ENCODE measurements at places on chromosomes 6 and 20. TPM values are rescaled to one million over a fixed set of nuclear protein-coding genes. Genes with fewer than 3 reads are reported as not detected.

DNA sequence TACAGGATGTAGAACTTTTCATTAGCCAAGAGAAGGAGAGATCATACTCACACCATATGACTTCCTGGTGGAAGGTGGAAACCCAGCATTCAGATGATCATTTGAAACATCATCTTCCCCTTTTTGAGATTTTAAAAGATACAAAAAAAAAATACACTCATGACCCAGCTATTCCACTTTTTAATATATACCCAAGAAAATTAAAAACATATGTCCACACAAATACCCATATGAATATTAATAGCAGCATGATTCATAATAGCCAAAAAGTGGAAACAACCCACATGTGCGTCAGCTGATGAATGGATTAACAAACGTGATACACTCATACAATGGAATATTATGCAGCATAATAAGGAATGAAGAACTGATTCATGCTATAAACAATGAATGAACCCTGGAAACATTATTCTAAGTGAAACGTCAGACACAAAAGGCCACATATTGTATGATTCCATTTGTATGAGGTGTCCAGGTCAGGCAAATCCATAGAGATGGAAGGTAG, 130.0 kb upstream of the SGK1 start:
- no peaks in the 10 kb centered on the region for H3K27me3 ChIP-seq
- no peak overlapping the region for H3K4me3 ChIP-seq
- H3K36me3 ChIP-seq, result no peaks in the 10 kb centered on the region
- H3K4me1 ChIP-seq, result peaks cover 15% of the 10 kb centered on the region

- H3K27ac ChIP-seq, result no peak overlapping the region
- H3K4me1 ChIP-seq, result peaks cover 5% of the 10 kb centered on the region
- H3K36me3 ChIP-seq, result no peaks in the 10 kb centered on the region
- H3K4me3 ChIP-seq, result no peak overlapping the region
- DNase-seq, result no peak
Measured at GRCh38 chr20:44394702-44395460, 39.4 kb downstream of the HNF4A start.

Gene TGM2
- 27.8 TPM for total RNA-seq

Gene C20orf141
- not detected for total RNA-seq

DNA sequence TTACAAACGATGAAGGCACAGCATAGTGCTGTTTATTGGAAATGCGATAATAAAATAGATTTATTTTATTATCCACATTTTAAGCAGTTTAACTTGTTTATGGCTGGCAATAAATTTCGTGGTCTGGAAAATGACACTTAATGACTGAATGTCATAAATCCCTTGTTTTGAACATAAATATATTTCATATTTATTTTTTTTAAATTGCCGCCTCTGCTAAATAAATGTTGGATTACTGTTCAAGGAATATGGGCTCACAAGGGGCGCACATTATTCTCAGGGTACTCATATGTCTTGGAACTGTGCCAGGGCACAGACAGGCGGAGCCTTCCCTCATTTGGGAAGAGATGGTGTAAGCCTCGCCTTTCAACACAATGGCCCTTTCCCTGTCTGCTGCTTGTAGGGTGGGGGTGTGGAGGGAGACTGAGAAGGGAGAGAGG, 134.3 kb downstream of the PXDC1 start:
- no peak overlapping the region for H3K4me3 ChIP-seq
- no peaks in the 10 kb centered on the region for H3K36me3 ChIP-seq
- H3K27me3 ChIP-seq, result no peaks in the 10 kb centered on the region
- no peak overlapping the region for H3K27ac ChIP-seq

Gene TRIM15
- not detected for total RNA-seq

DNA sequence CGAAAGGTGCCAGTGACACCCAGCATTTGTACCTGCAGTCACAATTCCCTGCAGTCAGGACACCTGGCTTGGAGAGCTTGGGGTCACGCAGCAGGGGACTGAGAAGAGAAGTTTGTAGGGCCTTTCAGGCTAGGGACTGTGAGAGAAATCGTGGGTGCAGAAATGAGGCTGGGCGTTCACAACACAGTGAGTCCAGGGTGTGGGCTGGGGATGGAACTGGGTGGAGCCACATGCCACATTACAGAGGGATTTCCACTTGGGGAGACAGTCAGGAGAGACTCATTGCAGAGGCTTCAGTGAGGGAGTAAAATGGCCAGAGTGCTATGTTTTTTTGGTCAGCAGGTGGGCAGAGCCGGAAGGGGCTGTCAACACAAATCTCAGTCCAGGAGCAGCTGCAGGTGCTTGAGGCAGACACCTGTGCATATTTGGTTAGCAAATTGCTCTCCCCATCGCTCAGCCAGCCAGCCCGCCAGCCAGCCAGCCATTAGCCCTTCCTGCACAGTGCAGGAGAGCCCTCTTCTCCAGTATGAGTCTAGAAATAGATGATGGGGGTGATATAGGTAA, 7.4 kb downstream of the ITPR3 start:
- DNase-seq, result no peak
- peak overlapping the region; percentile 41 for H3K27ac ChIP-seq
- H3K4me3 ChIP-seq, result no peak overlapping the region

DNA sequence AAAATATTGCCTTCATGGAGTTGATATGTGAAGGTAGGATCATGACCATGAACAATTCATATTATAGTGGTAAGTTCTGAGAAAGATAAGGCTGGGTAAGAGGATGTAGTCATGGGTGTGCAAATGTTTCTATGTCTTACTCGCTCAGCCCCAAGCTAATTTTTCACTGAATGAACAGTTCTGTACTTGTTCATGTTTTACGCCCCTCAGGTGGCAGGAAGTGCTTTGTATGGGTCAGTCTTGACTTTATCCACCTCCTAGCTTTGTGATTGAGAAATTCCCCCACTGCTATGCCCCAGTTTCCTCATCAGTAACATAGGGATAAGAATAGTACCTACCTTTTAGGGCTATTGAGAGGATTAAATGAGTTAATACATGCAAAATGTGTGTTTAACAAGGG, 148.2 kb upstream of the KCNG1 start:
- no peaks in the 10 kb centered on the region for H3K27me3 ChIP-seq
- no peak overlapping the region for H3K27ac ChIP-seq
- DNase-seq, result no peak
- no peaks in the 10 kb centered on the region for H3K36me3 ChIP-seq
- no peak overlapping the region for H3K4me3 ChIP-seq

- H3K4me3 ChIP-seq, result no peak overlapping the region
- DNase-seq, result peak; percentile 30
- no peaks in the 10 kb centered on the region for H3K27me3 ChIP-seq
Measured at GRCh38 chr6:169589293-169589692, 112.5 kb downstream of the WDR27 start.

Gene TNFRSF6B
- 4.5 TPM for total RNA-seq

DNA sequence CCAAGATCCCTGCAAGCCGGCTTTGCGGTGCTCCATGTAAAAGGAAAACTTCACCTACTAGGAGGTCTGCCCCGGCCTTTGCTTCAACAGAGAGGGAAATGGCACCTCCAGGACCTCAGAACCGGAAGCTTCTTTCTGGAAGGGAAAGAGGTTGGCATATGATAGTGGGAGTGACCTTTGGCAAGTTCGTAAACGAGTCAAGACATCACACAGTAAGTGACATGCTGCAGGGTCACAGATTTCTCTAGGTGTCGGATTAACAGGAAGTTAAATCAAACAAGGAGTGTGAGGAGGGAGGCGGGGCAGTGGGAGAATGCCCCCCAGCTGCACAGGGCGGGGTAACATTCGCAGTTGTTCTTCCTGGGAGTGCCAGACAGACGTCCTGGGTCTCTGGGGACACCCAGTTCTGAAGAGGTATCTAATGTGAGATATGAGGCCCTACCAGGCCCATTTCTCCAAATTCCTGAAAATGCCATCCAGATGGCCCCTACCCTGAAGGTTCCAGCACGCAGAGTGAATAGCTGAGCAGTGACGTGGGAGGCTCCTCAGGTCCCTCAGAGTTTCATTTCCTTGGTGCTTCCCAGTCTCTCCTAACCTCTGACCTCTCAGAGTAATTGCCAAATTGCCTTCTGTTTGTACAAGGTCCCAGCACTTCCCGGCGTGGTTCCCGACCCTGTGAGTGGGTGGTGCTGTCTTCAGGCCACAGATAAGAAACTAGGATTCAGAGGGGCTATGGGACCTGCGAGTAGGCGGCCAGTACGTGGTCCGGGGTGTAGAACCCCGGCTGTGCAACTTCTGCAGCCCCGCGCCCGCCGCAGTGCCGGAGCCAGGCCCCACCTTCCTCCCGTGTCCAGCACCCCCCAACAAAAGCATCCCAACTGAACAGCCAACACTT, 1.9 kb downstream of the RRBP1 start:
- peak overlapping the region; percentile 76 for H3K4me3 ChIP-seq
- H3K4me1 ChIP-seq, result peaks cover 78% of the 10 kb centered on the region
- peaks cover 19% of the 10 kb centered on the region for H3K36me3 ChIP-seq

Gene NMBR
- total RNA-seq, result not detected

GRCh38 chr6:44432227-44432626, 44.7 kb downstream of the CDC5L start:
- no peak for DNase-seq
- H3K36me3 ChIP-seq, result no peaks in the 10 kb centered on the region
- H3K4me1 ChIP-seq, result peaks cover 34% of the 10 kb centered on the region
- no peaks in the 10 kb centered on the region for H3K27me3 ChIP-seq

GRCh38 chr6:111339294-111339693, 143.7 kb downstream of the REV3L start:
- peaks cover 11% of the 10 kb centered on the region for H3K36me3 ChIP-seq
- H3K4me1 ChIP-seq, result no peaks in the 10 kb centered on the region
- H3K27me3 ChIP-seq, result no peaks in the 10 kb centered on the region
- H3K27ac ChIP-seq, result no peak overlapping the region
- no peak for DNase-seq
- no peak overlapping the region for H3K4me3 ChIP-seq

DNA sequence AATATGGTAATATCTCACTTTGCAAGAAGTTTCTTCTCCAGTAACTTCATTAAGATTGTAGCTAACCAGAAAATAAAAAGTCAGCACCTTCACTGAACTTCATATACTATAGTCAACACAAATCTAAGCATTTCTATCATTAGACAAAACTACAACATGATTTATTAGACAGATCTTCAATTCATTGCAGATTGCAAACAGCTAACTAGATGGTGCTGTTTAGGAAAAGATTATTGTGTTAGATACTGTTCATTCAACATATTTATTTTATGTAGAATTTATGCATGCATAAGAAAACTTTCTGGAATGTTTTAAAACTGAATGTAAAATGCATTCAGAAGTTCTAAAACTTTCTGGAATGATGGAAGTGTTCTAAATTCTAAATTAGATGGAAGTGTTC, 442.1 kb downstream of the HTR1B start:
- no peak overlapping the region for H3K4me3 ChIP-seq
- H3K4me1 ChIP-seq, result no peaks in the 10 kb centered on the region
- no peaks in the 10 kb centered on the region for H3K27me3 ChIP-seq
- no peak for DNase-seq
- H3K27ac ChIP-seq, result no peak overlapping the region
- H3K36me3 ChIP-seq, result no peaks in the 10 kb centered on the region

Gene AHI1
- total RNA-seq, result 71.3 TPM

DNA sequence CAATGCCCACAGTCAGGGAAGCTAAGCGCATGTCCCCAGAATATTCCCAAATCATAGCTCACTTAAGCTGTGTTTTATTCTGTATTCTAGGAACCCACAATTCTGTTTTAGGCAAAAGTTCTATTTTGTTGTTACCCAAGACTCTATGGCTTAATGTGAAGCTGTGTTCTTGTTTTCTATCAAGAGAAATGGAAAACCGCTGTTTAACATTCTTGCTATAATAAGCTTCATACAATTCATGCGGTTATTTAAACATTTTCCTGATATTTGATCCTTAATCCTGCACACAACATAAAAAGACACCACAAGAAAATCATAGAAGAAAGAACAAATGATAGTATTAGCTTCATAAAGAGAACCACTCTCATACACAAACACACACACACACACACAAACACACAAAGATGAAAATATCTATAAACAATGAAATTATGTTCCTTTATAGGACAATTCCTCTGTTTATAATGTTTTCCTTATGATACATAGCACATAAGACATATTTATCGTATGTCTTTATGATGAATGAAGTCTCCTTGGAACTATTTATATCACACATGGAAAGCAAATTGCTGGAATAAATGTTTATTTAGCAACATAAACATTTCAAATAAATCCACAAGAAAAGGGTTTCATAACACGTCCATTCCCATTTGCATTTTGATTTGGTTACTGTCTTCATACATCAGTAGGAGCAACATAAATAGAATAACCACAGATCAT, 16.4 kb upstream of the COL21A1 start:
- H3K27me3 ChIP-seq, result no peaks in the 10 kb centered on the region
- H3K4me3 ChIP-seq, result no peak overlapping the region
- H3K27ac ChIP-seq, result no peak overlapping the region
- H3K36me3 ChIP-seq, result no peaks in the 10 kb centered on the region
- H3K4me1 ChIP-seq, result no peaks in the 10 kb centered on the region
- DNase-seq, result no peak

DNA sequence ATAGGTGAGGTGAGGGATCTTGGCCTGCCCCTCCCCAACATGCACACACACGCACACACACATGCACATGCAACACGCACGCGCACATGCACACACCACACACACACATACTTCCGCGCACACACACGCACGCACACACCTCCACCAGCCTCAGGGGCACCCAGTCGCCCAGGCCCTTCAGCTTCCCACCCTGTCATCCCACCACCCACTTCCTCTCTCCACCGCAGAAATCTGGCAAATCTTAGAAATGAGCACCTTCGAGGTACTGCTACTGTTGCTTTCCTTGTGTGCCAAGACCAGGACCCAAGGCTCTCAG, 1.2 kb downstream of the SPDEF start:
- H3K4me3 ChIP-seq, result peak overlapping the region; percentile 53
- H3K4me1 ChIP-seq, result peaks cover 44% of the 10 kb centered on the region
- no peak for DNase-seq
- no peaks in the 10 kb centered on the region for H3K27me3 ChIP-seq

Gene LYRM2
- 7.6 TPM for total RNA-seq
